ENCODE measurements at places on chromosomes 7 and 10.
A peak's percentile ranks its signal among the peaks of the same experiment; 100 is the strongest.

GRCh38 chr10:3858051-3858845 lies 73.2 kb upstream of the KLF6 start:
- no peak for DNase-seq

DNA sequence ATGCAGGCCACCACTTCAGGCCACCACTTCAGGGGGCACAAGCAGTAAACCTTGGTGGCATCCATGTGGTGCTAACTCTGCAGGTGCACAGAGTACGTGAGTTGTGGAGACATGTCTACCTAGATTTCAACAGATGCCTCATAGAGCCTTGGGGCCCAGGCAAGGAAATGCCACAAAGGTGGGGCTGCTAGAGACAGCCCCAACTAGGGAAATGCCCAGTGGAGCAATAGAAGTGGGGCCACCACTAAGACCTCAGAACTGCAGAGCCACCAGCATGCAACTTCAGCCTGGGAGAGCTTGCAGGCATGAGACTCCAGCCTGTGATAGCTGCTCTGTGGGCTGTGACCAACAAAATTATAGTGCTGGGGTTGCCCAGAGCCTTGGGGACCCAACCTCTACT lies 107.6 kb downstream of the DNAJC1 start:
- no peak for DNase-seq

- no peak for DNase-seq
Measured at GRCh38 chr10:124698545-124699469, 45.4 kb downstream of the FAM53B start.

GRCh38 chr7:91533996-91534395 lies 269.8 kb downstream of the FZD1 start:
- DNase-seq: no peak

GRCh38 chr10:76766682-76767081 lies 870.9 kb downstream of the KCNMA1 start:
- DNase-seq: no peak

DNA sequence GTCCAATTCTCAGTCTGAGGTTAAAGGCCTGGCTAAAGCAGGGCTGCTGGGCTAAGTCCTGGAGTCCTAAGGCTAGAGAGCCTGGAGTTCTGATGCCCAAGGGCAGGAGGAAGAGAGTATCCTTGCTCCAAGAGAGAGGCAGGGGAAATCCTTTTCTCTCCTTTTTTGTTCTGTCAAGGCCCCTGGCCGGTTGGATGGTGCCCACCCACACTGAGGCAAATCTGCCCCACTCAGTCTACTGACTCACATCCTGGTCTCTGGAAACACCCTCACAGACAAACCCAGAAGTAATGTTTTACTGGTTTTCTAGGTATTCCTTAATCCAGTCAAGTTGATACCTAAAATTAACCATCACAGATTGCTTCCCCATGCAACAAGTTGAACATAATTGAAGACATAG lies 23.0 kb downstream of the ZNF518A start:
- DNase-seq: no peak

DNA sequence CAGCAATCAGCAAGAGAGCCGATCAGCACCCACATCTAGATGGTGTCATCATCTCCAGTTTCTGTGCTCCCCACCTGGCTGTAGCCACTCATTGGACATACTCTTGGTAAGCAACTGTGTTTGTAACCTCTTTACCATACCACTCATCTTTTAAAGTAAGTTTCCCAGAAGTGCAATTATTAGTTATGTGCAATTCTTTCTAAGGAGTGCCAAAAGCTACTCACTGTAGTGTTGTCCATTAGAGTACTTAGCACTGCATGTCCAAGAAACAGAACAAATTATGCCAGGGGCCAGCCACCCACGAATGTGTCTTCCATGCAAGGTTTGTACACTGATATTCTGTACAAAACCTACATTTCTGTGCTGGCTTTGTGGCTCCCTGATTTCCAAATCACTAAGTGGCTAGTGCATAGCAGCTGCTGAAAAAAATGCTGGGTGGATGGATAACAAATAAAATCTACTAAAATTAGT lies 131.9 kb downstream of the SRPK2 start:
- DNase-seq: no peak

- DNase-seq: no peak
Measured at GRCh38 chr7:23981758-23982157, 271.7 kb downstream of the STK31 start.

GRCh38 chr7:150941351-150942000 lies 36.6 kb downstream of the KCNH2 start:
- DNase-seq: peak; percentile 58

GRCh38 chr7:17965603-17966002 lies 25.3 kb upstream of the SNX13 start:
- no peak for DNase-seq

- no peak for DNase-seq
Measured at GRCh38 chr7:31734456-31734855, 47.4 kb downstream of the PPP1R17 start.

DNA sequence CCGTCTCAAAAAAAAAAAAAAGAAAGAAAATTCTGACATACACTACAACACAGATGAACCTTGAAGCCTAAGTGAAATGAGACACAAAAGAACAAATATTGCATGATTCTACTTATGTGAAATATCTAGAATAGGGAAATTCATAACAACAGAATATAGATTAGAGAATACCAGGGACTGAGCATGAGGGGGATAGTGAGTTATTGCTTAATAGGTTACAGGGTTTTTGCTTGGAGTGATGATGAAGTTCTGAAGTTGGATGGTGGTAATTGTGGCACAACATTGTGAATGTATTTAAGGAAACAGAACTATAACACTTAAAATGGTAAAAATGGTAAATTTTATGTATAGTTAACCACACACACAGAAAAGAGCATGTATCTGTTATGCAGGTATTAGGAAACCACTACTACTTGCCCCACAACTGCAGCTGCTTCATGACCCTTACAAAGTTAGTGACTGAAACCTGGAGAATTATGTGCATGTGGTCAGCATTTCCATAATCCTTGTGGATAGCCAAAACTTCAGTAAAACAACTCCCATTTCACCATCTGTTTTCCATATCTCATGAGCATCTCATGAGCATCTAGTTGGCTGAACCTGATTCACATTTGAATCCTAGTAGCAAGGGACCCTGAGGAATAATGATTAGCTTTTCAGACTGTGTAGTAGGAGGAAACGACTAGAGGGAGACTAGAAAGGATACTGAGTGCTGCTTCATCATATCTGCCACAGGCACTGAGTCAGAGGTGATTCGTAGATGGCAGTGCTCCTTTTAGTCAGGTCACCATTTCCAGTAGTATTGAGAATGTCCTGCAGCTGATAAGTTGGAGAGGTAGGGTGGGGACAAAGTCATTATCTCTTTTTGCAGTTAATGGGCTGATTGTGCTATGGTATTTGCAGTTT lies 26.3 kb downstream of the SAMD8 start:
- DNase-seq: no peak

DNA sequence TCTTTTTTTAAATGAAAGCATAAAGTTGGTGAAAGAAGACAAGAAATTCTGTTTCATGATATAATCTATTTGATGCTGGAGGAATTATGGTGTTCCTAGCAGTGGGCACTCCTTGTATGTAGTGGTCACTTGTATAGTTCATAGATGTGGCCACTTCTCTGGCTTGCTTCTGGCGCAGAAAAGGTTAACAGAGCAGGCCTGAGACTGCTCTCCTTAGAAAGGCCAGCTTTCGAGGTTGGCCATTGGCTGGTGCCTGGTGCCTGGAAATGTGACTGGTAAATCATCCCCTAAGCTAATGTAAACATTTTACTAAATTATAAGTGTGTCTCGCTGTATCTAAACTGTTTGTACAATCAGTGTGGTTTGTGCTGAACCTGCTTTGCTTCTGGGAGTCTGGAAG lies 276.1 kb downstream of the PHTF2 start:
- no peak for DNase-seq

GRCh38 chr10:48582970-48583369 lies 21.9 kb downstream of the ARHGAP22 start:
- no peak for DNase-seq

DNA sequence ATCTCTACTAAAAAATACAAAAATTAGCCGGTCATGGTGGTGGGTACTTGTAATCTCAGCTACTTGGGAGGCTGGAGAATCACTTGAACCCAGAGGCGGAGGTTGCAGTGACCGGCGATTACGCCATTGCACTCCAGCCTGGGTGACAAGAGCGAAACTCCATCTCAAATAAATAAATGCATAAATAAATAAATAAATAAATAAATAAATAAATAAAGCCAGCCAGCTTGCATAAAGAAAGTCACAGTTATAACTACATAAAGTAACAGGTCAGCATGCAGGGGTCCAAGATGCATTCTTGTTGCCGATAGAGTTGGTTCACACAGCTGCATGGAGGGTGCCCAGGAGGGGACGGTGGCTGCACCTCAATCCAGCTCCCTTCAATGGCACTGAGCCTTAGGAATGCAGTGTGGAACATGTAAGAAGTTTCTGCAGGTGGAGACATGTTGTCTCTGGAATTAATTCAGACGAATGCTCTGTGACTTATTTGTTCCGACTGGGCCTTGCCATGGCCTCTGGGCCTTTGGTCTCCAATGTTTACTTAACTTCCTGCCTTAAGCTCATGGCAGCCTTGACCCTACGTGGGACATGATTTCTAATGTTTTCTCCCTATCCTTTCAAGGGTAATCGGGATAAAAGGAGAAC lies 159.6 kb upstream of the PRKCQ start:
- no peak for DNase-seq

- DNase-seq: no peak
Measured at GRCh38 chr10:60663850-60664249, 114.4 kb upstream of the CDK1 start.

DNA sequence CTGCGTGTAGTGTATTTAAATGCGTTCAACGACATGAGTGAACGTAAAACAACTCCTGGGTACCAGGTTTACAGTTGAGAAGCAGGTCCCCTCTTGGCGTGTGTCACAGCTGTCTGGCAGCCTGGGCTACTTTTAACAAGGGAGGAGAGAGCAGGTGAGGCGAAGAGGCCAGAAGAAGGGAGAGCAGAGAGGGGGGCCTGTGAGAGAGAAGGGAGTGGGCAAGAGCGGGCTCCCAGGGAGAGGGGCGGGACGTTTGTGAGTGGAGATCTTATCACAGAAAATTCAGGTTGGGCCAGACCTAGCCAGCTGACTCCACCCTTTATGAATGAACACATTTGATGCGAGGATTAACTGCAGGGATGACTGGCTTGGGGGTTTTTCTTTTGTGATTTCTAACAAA lies 154.0 kb downstream of the CAMK1D start:
- no peak for DNase-seq

- no peak for DNase-seq
Measured at GRCh38 chr7:71851776-71852498, 560.2 kb downstream of the CALN1 start.

DNA sequence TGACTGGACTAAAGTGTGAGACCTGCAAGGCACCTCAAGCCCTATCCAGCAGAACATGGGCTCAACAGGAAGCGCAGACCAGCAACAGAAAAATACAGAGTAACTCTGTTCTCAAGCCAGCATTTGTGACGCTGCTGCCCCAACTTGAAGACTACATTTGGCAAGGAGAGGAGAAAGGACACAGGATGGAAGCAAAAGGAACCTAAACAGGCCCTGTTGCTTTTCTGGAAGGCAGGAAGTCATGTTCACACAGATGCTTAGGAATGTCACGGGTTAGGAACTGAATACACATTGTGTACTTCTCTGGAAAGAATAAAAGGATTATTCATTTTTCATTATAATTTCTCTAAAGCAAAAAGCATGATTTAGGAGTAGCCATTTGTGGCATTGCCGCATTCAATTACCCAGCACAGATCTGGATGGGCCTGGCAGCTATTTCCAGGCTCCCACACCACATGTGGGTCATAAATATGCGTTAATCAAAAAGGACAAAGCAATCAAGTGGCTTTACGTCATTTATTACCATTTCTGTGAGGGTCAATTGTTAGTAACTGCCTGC lies 19.8 kb upstream of the TOMM7 start:
- no peak for DNase-seq

DNA sequence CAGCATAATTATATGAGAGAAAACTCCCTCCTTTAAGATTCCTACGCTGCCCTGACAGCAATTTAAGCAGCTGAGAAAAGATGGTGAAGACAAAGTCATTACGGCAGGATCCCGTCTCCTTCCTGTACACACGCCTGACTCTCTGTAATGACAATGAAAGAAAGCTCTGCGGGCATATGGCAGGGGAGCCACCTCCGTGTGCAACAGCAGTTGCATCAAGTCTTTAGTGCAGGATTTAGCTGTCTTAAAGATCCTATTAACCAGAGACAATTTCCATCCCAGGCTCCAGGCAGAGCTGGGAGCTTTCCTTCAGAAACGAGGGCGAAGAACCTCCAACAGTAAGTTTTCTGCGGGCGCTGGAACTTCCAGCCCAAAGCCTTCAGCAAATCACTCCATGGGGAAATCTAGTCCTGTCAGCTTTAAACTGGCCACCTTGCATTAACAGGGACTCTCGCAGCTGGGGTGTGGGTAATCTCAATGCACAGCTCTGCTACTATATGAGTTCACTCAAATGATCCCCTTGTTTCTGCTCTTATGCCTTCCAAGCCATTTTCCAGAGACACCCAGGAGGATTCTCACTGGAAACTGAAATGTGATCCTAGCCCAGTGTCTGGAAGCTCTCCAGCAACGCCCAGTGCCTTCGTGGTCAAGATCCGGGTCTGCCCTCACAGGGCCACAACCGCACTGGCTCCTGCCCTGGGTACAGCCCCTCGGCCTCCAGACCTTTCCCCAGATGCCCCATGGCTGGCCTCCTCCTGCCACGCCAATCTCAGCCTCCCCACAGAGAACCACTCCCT lies 74.9 kb downstream of the CTBP2 start:
- DNase-seq: no peak

GRCh38 chr10:59234816-59235429 lies 58.5 kb downstream of the PHYHIPL start:
- DNase-seq: no peak

DNA sequence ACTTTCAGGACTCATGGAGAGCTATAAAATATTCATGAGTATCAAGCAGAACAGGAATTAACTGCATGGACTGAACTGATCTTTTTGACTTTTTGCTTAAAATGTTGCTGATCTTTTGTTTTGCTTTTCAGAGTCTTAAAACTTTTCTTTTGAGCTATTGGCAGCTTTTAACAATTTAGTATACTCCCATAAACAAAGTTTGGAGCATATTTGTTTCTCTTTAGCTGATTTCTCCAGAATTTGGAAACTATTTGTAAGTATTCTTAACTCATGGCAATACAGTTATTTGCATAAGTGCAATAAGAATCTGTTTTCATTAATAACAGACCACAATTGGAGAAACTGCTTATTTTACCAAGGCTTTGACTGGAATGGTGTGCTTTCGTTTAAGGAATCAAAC lies 73.4 kb upstream of the C1GALT1 start:
- no peak for DNase-seq

DNA sequence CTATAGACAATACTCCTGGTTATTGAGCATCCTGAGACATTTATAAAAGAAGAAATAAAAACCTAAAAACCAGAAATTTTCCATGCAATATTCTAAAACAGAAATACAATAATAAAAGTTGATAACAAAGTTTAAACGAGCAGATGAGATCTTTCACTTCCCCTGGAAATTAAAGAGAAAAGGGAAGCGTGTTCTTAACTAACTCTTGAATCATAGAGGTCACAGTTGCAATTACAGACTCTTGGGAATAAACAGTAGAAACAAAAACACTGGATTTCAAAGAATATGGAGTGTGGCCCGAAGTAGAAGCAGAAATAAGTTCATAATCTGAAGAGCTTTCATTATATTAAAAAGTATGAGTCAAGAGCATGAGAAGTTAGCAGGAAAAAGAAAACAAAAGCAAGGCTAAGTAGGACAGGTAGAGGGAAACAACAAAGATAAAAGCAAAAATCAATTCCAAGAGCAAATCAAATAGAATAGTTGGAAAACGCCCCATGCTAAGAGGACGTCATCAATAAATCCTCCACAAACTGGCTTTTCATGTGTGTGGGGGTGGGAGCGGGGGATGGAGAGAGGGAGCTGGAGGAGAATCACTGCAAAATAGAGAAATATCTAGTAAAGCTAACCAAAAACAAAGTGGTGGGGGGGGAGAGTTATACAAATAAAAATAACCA lies 55.2 kb upstream of the C10orf71 start:
- no peak for DNase-seq

Data from type B pancreatic cell (in vitro differentiated cells).